Left kidney (tissue), 8 donors: ENCODE measurements at places on chromosomes 4 and X. TPM values are rescaled to one million over a fixed set of nuclear protein-coding genes. Genes with fewer than 3 reads are reported as not detected.

Gene LDB2
- 87.8 TPM for polyA plus RNA-seq

Gene ZNF185
- polyA plus RNA-seq: 42.6 TPM

Gene CXorf49B
- not detected for polyA plus RNA-seq

Gene AFM
- polyA plus RNA-seq: 16.7 TPM

Gene SMIM10L2A
- 10.4 TPM for polyA plus RNA-seq

Gene NPY1R
- polyA plus RNA-seq: 28.3 TPM

Gene DTHD1
- not detected for polyA plus RNA-seq

Gene GPC3
- polyA plus RNA-seq: 1,367 TPM

Gene USP27X
- polyA plus RNA-seq: 11.4 TPM

Gene MAGEB5
- not detected for polyA plus RNA-seq

Gene NAA11
- polyA plus RNA-seq: not detected

Gene KLHL4
- polyA plus RNA-seq: 6.5 TPM

Gene NPY2R
- 0.53 TPM for polyA plus RNA-seq

Gene FAM53A
- polyA plus RNA-seq: 1.4 TPM

Gene ABCG2
- polyA plus RNA-seq: 8.2 TPM

Gene SMPX
- 0.15 TPM for polyA plus RNA-seq

Gene TCEANC
- 6.9 TPM for polyA plus RNA-seq

Gene SYP
- 2.6 TPM for polyA plus RNA-seq
